MCF 10A (cell line): ENCODE measurements at places on chromosomes 12 and 14. TPM values are rescaled to one million over a fixed set of nuclear protein-coding genes. Genes with fewer than 3 reads are reported as not detected.

Gene PDE3A
- not detected in 2 replicates for total RNA-seq

Gene TMEM229B
- 0.17 and 0.37 TPM in 2 replicates for total RNA-seq

Gene IL23A
- total RNA-seq, result 0.61 and 1.7 TPM in 2 replicates

Gene ADAM20
- total RNA-seq, result 1.4 and 1.6 TPM in 2 replicates

Gene IRAK3
- total RNA-seq, result 0.05 TPM in 1 of 2 replicates, not detected in the other

Gene TEAD4
- 17.5 and 33.8 TPM in 2 replicates for total RNA-seq

Gene CATSPERB
- total RNA-seq, result 0.71 and 1.1 TPM in 2 replicates

Gene SLCO1A2
- not detected in 2 replicates for total RNA-seq

Gene DIO3
- total RNA-seq, result not detected in 2 replicates

Gene AICDA
- total RNA-seq, result not detected in 2 replicates

Gene TEX52
- total RNA-seq, result not detected in 2 replicates

Gene LHX5
- total RNA-seq, result not detected in 2 replicates

Gene NEUROD4
- total RNA-seq, result not detected in 2 replicates

Gene JAG2
- total RNA-seq, result 33.5 and 33.7 TPM in 2 replicates

Gene MYF6
- total RNA-seq, result not detected in 2 replicates

Gene FGF6
- not detected in 2 replicates for total RNA-seq

GRCh38 chr12:40382217-40382616, 157.4 kb downstream of the LRRK2 start:
- no peak overlapping the region for H3K4me3 ChIP-seq
- no peaks in the 10 kb centered on the region for H3K36me3 ChIP-seq
- no peaks in the 10 kb centered on the region for H3K4me1 ChIP-seq
- no peak for DNase-seq
- peaks cover 11% of the 10 kb centered on the region for H3K27me3 ChIP-seq

- no peaks in the 10 kb centered on the region for H3K36me3 ChIP-seq
- H3K27ac ChIP-seq, result peak overlapping the region; percentile 95
- peak overlapping the region; percentile 68 for H3K4me3 ChIP-seq
- no peaks in the 10 kb centered on the region for H3K27me3 ChIP-seq
- peaks cover 13% of the 10 kb centered on the region for H3K4me1 ChIP-seq
These were observed 188.8 kb downstream of the STXBP6 start for GRCh38 chr14:24861083-24861630.

GRCh38 chr12:53044052-53044581, 5.7 kb upstream of the TNS2 start:
- H3K27me3 ChIP-seq, result no peaks in the 10 kb centered on the region
- DNase-seq, result no peak
- peaks cover 25% of the 10 kb centered on the region for H3K4me1 ChIP-seq
- H3K4me3 ChIP-seq, result no peak overlapping the region

DNA sequence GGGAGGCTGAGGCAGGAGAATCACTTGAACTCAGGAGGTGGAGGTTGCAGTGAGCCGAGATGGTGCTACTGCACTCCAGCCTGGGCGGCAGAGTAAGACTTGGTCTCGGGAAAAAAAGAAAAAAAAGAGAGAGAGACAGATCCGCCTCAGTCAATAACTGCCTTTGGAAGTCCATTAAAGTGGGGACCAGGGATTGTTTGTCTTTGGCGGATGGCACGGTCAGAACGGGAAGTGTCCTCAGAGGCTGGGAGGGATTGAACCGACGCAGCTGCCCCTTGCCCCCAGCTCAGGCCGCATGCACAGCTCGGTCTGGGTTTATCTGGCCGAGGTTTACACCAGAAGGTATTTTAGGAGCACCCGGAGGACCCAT, 54.4 kb downstream of the TESC start:
- no peaks in the 10 kb centered on the region for H3K27me3 ChIP-seq
- no peaks in the 10 kb centered on the region for H3K36me3 ChIP-seq
- H3K4me3 ChIP-seq, result no peak overlapping the region
- no peak for DNase-seq
- H3K4me1 ChIP-seq, result no peaks in the 10 kb centered on the region

- peaks cover 27% of the 10 kb centered on the region for H3K4me1 ChIP-seq
- H3K4me3 ChIP-seq, result no peak overlapping the region
- H3K27me3 ChIP-seq, result no peaks in the 10 kb centered on the region
- peak overlapping the region; percentile 94 for H3K27ac ChIP-seq
- H3K36me3 ChIP-seq, result peaks cover 62% of the 10 kb centered on the region
These were observed 49.4 kb downstream of the GPATCH2L start for GRCh38 chr14:76201162-76201561.

DNA sequence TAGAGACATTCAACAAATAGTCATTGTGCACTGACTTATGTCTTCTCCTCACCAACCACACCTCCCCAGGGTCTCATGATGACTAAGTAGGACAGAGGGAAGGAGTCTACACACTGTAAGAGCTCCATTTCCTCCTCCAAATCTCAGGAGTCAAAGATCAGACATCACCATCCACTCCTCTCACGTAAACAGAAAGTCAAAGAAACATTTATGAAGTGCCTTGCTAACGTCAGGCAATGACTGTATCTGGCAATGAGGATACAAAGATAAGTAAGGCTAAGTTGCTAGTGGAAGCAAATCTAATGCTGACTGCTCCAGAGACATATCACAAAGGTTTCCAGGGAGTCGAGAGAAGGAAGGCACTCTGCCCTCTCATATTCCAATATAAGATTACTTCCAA, 88.9 kb downstream of the SLC2A13 start:
- peaks cover 10% of the 10 kb centered on the region for H3K4me1 ChIP-seq
- DNase-seq, result no peak
- H3K4me3 ChIP-seq, result no peak overlapping the region
- no peaks in the 10 kb centered on the region for H3K36me3 ChIP-seq

DNA sequence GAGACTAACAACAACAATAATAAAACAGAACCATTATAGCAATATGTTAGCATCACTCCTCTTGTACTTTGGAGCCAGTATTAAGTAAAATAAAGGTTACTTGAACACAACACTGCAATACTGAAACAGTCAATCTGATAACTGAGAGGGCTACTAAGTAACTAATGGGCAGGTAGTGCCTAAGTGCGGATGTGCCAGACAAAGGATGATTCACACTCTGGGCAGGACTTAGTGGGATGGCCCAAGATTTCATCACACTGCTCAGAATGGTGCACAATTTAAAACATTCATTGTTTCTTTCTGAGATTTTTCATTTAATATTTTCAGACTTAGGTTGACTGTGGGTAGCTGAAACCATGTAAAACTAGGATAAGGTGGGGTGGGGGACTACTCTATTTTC, 131.9 kb upstream of the CAND1 start:
- DNase-seq, result peak; percentile 75
- H3K4me3 ChIP-seq, result no peak overlapping the region
- H3K4me1 ChIP-seq, result peaks cover 5% of the 10 kb centered on the region
- H3K36me3 ChIP-seq, result no peaks in the 10 kb centered on the region
- no peak overlapping the region for H3K27ac ChIP-seq

DNA sequence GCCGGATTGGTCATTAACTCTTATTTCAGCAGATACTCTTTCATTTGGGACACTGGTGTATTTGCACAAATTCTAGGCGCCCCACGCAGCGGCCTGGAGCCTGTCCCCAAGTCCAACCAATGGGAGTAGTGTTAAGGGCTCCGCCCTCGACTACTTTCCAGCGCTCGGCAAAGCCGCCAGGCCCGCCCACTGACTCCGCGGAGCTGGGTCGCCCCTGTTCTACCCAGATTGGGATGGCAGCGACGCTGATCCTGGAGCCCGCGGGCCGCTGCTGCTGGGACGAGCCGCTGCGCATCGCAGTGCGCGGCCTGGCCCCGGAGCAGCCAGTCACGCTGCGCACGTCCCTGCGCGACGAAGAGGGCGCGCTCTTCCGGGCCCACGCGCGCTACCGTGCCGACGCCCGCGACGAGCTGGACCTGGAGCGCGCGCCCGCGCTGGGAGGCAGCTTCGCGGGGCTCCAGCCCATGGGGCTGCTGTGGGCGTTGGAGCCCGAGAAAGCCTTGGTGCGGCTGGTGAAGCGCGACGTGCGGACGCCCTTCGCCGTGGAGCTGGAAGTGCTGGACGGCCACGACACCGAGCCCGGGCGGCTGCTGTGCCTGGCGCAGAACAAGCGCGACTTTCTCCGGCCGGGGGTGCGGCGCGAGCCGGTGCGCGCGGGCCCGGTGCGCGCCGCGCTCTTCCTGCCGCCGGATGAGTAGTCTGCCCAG, at the start of gene ACOT6:
Gene ACOT6, plus strand, starts transcription at position 179 of the 707 bp plus-strand sequence. Its CDS starts 55 bp downstream, at position 234.
- H3K27me3 ChIP-seq, result no peaks in the 10 kb centered on the region
- no peak within 1 kb of the TSS for H3K27ac ChIP-seq
- peaks cover 6% of the 10 kb centered on the region for H3K36me3 ChIP-seq
- peak within 1 kb of the TSS; percentile 69 for H3K4me3 ChIP-seq
- H3K4me1 ChIP-seq, result no peaks in the 10 kb centered on the region

DNA sequence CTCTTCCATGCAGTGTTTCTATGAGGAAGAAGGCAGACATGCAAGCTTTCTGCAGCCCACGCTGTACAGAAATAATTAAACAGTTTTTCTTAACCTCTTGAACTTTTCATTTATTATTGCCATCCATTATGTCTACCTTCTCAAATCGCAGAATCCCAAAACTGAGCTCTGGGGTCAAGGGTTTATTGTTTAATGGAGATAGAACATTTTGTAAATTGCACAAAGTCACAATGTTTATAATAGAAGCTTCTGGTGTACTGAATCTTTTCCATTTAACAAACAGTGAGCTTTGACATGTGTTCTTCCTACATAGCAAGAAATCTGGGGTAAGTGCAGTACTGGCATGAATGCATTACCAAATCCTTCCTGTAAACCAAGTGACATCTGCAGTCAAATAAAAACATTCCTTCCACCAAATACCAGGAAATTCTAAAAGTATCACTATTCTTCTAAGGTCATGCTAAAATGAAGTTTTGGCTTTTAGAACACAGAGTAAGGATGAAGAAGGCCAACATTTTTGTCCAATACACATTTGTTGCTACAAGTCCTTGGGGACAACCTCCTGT, 385.3 kb upstream of the DDHD1 start:
- H3K4me1 ChIP-seq, result peaks cover 12% of the 10 kb centered on the region
- no peak overlapping the region for H3K27ac ChIP-seq

- no peak for DNase-seq
- H3K4me1 ChIP-seq, result peaks cover 10% of the 10 kb centered on the region
These were observed 95.1 kb downstream of the NT5DC3 start for GRCh38 chr12:103745962-103746361.

DNA sequence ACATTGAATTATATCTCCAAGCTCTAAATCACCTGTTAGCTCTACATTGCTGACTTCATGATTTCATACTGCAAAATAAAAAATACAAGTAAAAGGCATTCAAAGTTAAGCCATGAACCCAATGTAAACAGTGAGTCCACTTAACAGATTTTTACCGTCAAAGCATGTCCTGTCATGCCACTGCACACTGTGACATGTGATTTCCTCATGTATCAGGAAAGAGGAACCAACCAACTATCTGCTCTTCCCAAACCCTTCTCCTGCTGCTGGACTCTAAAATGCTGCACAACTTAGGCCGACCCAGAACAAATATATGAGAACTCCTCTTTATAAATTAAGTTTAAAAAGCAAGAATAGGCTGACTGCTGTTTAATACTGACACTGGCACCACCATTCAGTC, 37.5 kb downstream of the TM7SF3 start:
- peak overlapping the region; percentile 51 for H3K27ac ChIP-seq
- H3K4me1 ChIP-seq, result no peaks in the 10 kb centered on the region
- H3K36me3 ChIP-seq, result peaks cover 81% of the 10 kb centered on the region
- H3K4me3 ChIP-seq, result no peak overlapping the region
- DNase-seq, result no peak

DNA sequence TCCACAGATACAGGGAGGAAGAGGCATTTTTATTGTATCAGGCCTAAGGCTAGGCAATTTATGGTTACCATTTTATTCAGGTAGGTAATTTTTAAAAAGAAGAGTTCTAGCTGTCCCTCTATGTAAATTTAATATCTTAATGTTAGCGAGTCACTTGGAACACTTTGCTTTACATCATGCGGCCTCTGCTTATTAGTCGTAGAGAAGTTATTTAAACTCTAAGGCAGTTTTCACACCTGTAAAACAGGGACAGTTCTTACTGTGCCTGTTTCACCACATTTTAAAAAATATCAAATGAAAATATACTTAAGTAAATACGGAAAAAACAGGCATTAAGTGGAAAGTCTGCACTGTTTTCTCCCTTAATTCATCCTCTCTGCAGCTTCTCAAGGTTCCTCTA, 71.4 kb upstream of the POC1B start:
- peak overlapping the region; percentile 39 for H3K27ac ChIP-seq
- no peaks in the 10 kb centered on the region for H3K4me1 ChIP-seq
- H3K27me3 ChIP-seq, result no peaks in the 10 kb centered on the region
- H3K4me3 ChIP-seq, result no peak overlapping the region

DNA sequence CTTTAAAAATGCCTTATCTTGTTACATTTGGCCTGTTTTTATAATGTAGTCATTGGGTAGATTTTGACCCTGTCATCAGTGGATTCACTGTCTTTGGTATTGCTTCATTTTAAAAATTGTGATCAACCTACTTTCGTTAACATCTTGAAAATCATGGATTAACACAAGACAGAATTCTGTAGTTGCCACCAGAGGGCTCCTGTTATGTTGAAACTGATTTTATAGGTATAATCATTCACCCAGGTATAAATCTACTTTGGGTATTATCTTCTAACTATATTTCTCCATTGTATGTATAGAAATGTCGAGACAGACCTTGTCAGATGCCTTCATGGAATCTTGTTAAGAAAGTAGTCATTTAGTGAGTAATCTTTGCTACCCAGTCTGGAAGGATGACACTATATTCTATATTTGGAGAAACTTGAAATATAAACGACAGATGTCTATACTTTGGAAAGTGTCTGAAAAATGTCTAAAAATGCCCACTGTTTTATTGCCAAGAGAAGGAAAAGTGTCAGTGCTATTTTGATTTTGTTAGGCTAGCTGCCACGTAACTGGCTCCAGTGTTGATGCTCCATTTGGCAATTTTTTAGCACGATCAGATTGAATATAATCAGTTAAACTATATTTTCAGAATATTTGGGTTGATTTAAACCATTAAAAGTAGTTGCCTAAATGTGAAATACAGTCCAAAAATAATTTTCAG, 129.4 kb downstream of the PELI2 start:
- peak; percentile 41 for DNase-seq
- H3K4me3 ChIP-seq, result no peak overlapping the region
- H3K36me3 ChIP-seq, result no peaks in the 10 kb centered on the region
- H3K4me1 ChIP-seq, result peaks cover 5% of the 10 kb centered on the region

GRCh38 chr14:102220031-102220430, 80.3 kb downstream of the WDR20 start:
- no peaks in the 10 kb centered on the region for H3K27me3 ChIP-seq
- no peak for DNase-seq
- H3K36me3 ChIP-seq, result peaks cover 22% of the 10 kb centered on the region
- no peak overlapping the region for H3K4me3 ChIP-seq
- no peak overlapping the region for H3K27ac ChIP-seq

DNA sequence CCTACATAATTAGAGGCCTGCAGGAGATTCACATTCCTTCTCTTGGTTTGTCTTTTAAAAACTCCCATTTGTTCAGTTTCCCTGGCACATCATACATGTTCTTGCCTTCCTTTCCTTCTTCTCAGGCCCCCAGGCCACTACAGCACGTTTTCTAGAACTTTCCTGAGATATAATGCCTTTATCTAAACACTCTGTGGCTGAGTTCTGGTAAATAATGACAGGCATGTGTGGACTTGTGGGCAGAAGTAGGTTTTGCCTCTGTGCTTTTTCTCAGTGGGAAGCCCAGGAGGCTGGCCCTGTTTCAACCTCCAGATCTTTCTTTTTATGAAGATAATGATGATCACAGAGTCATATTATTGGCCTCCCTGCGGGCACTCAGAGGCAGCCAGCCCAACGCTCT, 117.2 kb downstream of the TMX1 start:
- H3K27me3 ChIP-seq, result no peaks in the 10 kb centered on the region
- peaks cover 24% of the 10 kb centered on the region for H3K4me1 ChIP-seq
- H3K4me3 ChIP-seq, result peak overlapping the region; percentile 24
- H3K27ac ChIP-seq, result peak overlapping the region; percentile 87
